Epithelial cell of proximal tubule (primary cell): ENCODE measurements at places on chromosomes 16 and 17. TPM values are rescaled to one million over a fixed set of nuclear protein-coding genes. Genes with fewer than 3 reads are reported as not detected.

KRTAP3-1 gene
- not detected in 2 replicates for total RNA-seq

OR4D1 gene
- not detected in 2 replicates for total RNA-seq

SLC5A10 gene
- not detected in 2 replicates for total RNA-seq

DNA sequence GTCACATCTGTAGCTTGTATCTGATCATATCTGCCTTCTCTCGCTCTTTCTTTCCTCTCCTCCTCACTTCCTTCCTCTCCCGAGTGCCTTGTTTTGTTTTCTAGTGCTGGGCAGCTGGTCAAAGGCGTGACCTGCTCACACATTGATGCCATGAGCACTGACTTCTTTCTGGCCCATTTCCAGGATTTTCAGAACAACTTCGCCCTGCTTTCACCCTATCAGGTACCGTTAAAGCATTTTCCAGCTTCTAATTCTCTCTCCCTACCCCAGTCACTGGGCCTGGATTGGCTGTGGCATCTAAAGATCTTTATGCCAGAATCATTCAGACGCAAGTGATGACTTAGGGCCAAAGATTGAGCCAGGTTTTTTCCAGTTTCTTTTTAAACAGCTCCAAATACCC is 55.5 kb downstream of the OTOA start:
- DNase-seq, result no peak

GRCh38 chr17:9364837-9365430 is 210.7 kb downstream of the STX8 start:
- no peak for DNase-seq

GRCh38 chr16:87127061-87127765 is 190.0 kb downstream of the C16orf95 start:
- no peak for DNase-seq

DNA sequence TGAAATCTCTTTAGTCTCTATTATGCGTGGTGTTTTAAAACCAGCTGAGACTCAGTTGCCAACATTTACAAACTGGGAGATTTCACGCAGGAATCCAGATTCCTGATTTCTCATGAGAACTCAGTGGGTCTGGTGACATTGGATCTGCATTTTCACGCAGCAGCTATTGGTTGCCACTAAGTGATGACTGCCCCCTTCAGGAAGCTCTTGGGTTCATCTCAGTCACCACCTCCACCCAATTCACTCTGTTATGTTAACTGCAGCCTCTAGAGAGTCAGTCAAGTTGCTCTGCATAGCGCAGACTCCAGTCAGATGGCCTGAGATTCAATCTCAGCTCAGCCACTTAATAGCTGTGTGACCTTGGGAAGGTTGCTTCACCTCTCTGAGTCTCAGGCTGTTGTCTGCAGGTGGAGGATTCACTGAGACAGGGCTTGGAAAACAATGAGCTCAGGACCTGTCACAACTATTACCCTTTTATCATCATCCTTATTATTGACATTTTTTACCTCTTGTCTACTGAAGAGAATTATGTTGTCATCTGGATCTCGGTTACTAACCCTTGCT is 6.4 kb downstream of the SHISA9 start:
- DNase-seq, result no peak
